Jurkat, Clone E6-1 (cell line): ENCODE measurements at places on chromosomes 6 and 20.

- no peak for DNase-seq
These were observed 111.3 kb downstream of the LRRC1 start for GRCh38 chr6:53906103-53906502.

DNA sequence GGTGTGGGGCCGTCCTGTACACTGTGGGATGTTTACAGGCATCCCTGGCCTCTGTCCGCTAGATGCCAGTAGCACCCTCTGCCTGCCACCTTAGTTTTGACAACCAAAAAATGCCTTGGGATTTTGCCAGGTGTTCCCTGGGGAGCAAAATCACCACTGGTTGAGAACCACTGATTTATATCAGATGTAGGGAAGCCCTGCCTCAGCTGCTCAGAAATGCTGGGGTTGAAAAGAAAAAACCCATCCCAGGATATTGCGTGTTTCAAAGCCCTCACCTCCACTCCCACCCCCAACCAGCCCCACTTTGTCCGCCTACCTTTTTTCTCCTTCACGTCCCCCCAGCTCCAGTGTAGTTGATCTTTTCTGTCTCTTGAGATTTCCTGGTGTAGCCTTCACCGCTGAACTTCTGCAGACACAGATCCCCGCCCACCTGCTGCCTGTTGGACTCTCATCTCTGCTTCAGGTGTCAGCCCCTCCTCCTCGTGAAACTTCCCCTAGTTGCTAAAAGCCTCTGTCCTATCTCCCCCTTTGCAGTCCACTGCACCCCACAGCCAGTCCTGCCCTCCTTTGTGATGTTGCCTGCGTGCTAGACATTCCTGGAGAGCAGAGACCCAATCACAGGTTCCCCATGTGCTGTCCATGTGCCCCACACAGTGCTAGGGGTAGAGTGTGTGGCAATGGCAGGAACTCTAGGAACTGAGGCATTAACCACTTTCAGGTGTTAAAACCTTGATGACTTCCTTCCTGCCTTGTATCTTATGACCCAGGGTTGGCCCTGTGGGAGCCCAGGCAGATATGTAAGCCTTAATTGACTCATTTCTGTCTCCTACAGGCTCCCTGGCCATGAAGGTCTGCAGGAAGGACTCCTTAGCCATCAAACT is 98.9 kb downstream of the TBC1D7 start:
- DNase-seq, result peak; percentile 26

DNA sequence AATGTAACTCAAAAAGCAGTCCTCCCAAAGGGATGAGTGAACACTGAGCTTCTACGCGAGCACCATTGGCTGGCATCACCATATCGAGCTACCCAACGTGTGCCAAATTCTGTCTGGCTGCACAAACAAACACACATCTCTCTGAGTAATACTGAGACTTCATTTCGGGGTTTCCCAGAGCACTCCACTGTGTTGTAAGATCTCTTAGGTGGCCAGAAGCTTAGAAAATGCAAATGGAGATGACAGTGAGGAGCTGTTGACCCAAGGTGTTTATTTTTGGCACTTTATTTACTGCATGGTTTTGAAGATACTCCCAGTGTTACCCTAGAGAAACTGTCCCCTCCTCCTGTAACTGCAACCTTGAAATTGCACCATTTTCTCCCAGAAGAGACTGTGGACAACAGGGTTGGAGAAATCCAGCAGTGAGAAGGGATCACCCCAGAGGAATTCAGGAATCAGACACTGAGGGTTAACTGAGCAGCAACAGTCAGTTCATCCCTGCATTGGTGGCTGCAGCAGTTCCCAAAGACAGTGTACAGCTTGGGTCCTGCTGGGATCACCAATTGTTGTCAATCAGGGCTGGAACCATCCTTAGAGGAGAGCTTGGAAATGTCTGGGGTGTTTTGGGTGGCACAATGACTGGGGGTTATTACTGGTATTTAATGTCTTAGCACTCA is 1.0 kb upstream of the RIPOR2 start:
- DNase-seq, result no peak

- DNase-seq, result no peak
These were observed 148.4 kb downstream of the SYCP2 start for GRCh38 chr20:59784791-59785668.

GRCh38 chr6:108175592-108176279 is 9.9 kb downstream of the NR2E1 start:
- no peak for DNase-seq

DNA sequence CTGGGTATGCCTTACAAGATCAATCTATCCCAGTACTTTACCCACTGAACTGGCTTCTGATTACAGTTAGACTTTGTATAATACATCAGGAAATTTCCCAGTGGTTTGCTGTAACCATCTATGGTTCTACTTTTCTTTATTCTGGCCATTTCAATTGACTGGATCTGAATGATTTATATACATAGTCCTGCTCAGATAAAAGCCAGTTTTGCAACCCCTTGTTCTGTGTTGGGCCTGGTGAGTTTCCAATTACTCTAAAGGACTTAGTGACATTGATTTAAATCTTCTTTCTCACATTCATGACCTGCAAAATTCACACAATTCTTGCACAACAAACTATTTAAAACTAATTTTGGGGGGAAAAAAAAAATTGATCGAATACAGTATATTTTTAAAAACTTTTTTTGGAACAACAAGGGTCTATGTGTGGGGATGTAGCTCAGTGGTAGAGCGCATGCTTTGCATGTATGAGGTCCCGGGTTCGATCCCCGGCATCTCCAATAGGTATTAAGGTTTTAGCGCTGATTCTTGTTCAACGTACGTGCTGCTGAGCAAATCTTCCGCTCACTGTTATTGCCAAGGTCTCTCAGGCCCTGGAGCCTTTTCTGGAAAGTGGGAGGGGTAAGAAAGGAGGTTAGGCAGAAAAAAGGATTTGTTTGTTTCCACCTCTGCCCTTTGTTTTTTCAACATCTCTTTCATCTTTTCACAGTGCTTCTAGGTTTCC is 117.5 kb downstream of the GPX5 start:
- DNase-seq, result peak; percentile 71

GRCh38 chr6:151514000-151514730 is 20.3 kb downstream of the CCDC170 start:
- no peak for DNase-seq

GRCh38 chr6:40500227-40500626 is 86.9 kb downstream of the LRFN2 start:
- DNase-seq, result no peak

DNA sequence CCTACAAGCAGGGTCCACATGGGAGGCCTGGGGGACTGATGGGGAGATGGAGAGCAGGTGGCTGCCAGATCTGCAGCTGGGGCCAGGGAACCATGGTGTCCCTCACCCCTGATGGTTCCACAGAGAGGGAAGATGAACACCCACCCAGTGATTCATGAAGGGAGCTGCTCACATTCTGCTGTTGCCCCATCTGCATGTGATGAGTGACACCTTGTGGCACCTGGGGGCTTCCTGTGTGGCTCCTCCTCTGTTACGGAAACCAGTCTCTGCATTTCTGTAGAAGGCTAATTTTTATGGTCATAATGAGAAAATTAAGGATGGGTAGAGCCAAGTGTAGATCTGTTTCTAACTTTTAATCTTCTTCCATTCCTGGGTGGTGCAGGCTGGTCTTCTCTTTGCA is 217.1 kb downstream of the SMOC2 start:
- no peak for DNase-seq

- DNase-seq, result no peak
These were observed 1.6 kb downstream of the MDFI start for GRCh38 chr6:41639809-41640371.

GRCh38 chr6:25025248-25025918 is 89.6 kb upstream of the RIPOR2 start:
- DNase-seq, result no peak

- DNase-seq, result no peak
These were observed 32.2 kb upstream of the ASXL1 start for GRCh38 chr20:32325706-32326503.

DNA sequence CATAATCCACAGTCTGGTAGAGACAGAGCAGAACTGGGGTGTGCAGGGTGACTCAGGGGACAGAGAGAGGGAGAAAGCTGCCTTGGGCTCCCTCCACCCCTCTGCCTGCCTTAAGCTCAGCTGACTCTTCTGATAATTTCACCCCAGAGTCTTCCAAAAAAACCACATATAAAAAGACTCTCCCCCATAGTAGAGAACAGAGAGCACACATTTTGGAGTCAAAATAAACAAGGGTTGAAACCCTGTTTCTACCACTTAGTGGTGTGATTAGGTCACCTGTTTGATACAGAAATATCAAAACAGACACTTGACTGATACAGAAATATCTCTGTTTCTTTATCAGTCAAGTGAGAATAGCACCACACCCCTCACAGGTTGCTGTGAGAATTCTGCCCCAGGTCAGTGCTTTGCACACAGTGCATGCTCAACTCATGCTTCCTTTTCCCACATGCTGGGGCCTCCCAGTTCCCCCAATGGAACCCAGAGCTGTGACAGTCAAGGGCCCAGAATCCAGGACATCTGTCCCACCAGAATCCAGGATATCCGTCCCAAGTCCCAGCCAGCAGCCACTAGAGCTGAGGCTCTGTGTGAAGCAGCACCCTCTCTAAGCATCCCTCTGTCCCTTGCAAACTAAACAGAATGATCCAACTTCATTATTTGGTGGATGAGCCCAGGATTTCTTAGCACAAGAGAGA is 1.2 kb downstream of the TREML2 start:
- DNase-seq, result no peak

DNA sequence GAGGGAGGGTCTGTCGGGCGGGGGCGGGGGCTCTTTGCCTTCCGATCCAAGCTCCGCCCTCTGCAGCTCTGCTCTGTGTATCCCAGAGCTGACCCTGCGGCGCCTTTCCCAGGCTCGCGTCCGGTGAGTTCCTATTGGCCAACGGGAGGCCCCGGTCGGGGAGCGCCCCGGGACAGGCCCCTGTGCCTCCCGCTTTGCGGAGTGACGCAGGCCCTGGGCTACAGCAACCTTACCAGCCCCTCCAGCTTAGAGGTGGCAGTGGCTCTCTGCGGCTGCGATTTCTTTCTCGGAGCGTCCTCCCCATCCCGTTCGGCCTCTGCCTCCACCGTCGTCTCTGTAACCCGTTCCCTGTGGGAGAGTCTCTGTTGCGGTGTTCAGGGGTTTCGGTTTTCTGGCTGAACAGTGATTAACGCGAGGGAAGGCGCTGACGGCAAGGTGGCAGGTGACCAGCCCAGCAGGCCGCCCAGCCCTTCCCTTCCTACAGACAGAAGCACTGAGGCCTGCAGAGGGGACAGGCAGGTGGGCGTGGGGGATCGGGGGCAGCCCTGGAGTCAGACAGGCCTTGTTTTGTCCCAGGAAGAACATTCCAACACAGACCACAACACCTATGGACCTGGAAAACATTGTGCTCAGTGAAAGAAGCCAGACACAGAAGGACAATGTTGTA is 18.1 kb upstream of the CEBPB start:
- DNase-seq, result no peak

- no peak for DNase-seq
These were observed 585 bp upstream of the DSE start for GRCh38 chr6:116369964-116370759.

DNA sequence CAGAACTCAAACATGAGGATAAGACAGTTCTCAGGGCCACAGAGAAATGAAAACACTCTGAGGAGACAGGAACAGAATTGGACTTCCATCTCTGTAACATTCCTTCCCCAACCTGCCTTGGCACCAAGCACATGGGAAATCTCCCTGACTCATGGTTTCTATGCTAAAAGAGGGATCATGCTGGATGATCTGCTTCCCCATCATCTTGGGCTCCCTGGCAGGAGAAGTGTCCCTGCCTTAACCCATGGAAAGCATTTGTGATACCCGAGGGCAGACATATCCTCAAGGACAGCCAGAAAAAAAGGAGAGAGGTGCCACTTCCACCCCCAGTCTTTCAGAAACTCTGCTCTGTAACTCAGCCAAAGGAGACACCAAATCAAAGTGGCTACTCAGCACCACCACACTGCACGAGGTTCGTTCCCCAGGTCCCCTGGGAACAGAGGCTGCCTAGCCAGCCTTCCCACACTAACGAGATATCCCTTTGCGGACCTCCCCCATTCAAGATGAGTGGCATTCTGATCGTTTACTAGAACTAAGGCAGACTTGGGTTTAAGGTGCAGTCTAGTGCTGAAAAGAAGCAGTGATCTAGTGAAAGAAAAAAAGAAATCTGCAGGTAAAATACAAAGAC is 34.8 kb downstream of the BLOC1S5 start:
- no peak for DNase-seq

DNA sequence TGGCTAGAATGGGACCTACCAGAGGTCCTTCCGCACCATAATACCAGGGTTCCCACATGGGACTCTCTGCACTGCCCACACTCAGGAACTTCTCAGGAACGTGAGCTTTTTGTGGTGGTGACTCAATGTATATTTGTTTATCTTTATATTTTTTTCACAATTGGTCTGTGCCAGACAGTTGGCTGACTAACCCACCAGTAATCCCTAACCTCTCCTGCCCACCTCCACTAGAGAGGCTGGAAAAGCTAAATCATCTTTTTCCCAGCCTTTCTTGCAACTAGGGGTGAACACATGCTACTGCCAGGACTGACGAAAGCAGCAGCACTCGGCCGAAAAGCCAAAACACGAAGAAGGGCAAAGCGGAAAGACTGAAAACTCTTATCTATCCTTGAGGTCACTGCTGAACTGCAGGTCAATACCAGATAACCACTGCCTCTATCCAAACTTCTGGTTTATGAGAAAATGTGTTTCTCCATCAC is 112.9 kb downstream of the TRERF1 start:
- DNase-seq, result no peak

DNA sequence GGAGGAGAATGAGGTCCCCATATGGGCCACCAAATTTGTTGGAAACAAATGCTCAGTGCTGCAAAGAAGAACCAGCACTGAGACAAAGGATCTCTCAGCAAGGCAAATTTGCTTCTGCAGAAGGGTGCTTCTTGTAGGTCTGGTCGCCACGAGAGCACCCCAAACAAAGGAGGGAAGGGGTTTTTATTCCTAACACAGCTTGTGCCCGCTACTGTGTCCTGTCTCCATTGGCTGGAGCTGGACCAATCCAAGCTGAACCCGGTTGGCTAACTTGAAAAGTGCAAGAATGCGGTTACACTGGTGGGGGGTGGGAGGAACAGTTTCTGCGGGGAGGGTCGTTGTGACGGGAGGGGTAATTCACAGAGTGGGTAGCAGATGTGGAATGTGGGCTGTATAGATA is 54.1 kb upstream of the TULP1 start:
- no peak for DNase-seq

- no peak for DNase-seq
These were observed 20.4 kb downstream of the GTF2H5 start for GRCh38 chr6:158188591-158188990.

GRCh38 chr6:109036574-109037294 is 57.9 kb downstream of the SESN1 start:
- DNase-seq, result peak; percentile 48

DNA sequence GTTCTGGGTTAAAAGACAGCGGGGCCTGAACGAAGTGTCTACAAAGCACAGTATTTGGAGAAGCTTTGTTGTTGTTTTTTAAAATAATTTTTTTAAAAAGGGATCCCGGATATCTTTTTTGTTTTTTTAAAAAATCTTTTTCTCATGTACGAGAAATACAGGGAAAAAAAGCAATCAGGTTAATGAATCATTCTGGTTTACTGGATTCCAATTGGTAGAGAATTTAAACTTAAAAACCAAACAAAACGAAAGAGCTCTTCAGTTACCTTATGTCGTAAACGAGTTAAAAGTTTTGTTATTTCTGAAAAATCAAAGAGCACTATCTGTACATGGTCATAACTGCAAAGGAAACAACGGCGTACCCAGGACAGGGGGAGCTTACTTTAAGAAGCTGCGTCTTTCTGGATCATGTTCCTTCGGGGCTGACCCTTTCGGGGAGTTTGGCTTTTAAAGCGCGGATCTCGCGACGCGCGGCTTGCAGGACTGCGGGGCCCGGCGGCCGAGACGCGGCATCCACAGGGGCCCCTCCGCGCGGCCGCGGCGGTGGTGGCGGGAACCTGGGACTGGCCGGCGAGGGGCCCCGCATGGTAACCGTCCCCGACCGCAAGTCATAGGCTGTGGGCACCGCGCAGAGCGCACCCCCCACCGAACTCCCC is 927 bp downstream of the IL20RA start:
- no peak for DNase-seq
